Astrocyte (in vitro differentiated cells and primary cell): ENCODE measurements at places on chromosomes 5 and 9.
A peak's percentile ranks its signal among the peaks of the same experiment; 100 is the strongest.

- DNase-seq: no peak
These were observed 1.9 kb downstream of the B4GALT7 start for GRCh38 chr5:177601577-177602457.

DNA sequence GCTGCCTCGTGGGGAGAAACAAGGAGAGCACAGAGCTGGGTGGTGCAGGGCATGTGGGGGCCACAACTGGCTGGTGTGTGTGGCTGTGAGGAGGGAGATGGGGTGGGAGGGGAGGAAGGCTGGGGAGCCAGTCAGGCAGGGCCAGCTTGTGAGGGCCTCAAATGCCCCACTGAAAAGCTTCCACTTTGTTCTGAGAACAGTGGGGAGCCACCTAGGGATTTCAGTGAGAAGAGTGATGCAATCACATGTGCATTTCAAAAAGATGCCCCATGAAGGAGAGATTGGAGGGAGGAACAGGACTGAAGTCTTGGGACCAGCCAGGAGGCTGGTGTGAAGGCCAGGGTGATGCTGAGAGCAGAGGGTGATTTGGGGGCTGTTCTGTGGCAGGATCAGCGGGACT is 1.3 kb downstream of the OR13J1 start:
- DNase-seq: no peak

DNA sequence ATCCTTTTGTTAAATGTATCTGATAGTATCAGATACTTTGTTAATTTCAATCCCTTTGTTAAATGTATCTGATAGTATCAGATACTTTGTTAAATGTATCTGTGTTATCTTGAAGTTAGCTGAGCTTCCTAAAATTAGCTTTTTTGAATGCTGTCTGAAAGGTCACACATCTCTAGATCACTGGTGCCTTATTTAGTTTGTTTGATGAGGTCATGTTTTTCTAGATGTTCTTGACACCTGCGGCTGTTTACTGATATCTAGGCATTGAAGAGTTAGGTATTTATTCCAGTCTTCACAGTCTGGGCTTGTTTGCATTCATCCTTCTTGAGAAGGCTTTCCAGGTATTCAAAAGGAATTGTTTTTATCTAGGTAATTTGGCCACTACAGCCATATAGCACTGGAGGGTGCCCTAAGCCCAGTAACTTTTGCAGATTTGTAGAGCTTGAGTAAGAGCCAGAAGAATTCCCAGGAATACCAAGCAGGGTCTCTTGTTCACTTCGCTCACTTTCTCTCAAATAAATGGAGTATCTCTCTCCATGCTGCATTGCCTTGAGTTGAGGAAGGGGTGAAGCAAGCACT is 435.4 kb upstream of the GRAMD2B start:
- no peak for DNase-seq

- no peak for DNase-seq
These were observed 4.1 kb upstream of the RXRA start for GRCh38 chr9:134321946-134322741.

GRCh38 chr5:124790895-124791732 is 44.7 kb upstream of the ZNF608 start:
- DNase-seq: peak; percentile 69
